Camera-type eye (tissue), 1 donor: ENCODE measurements at places on chromosomes 5 and 9. TPM values are rescaled to one million over a fixed set of nuclear protein-coding genes. Genes with fewer than 3 reads are reported as not detected.

DAB2 gene
- total RNA-seq, result 79.9 TPM

SNCB gene
- 10.1 TPM for total RNA-seq

LMAN2 gene
- total RNA-seq, result 150 TPM

CACNA1B gene
- 8.6 TPM for total RNA-seq

F2RL1 gene
- total RNA-seq, result 4.2 TPM

PCDHB9 gene
- total RNA-seq, result 5.9 TPM

CYSRT1 gene
- 0.60 TPM for total RNA-seq

PCDHB12 gene
- 15.0 TPM for total RNA-seq

TMEM252 gene
- not detected for total RNA-seq

HAVCR1 gene
- not detected for total RNA-seq

FREM1 gene
- total RNA-seq, result 20.4 TPM

SLC27A6 gene
- total RNA-seq, result 7.6 TPM

ARL14EPL gene
- not detected for total RNA-seq

PRR16 gene
- 5.5 TPM for total RNA-seq

CDKN2B-AS1 gene
- total RNA-seq, result 0.77 TPM

SH2D3C gene
- 10.7 TPM for total RNA-seq

FBP1 gene
- 1.9 TPM for total RNA-seq

ORM2 gene
- total RNA-seq, result not detected

ADAMTS2 gene
- total RNA-seq, result 68.9 TPM

THG1L gene
- 13.2 TPM for total RNA-seq

CNTNAP3 gene
- total RNA-seq, result 34.9 TPM

RFESD gene
- total RNA-seq, result 4.8 TPM

CENPK gene
- 17.4 TPM for total RNA-seq

CCDC171 gene
- total RNA-seq, result 25.2 TPM

RASGRF2 gene
- 55.9 TPM for total RNA-seq

CDKN2B gene
- total RNA-seq, result 6.2 TPM

MUSK gene
- 1.4 TPM for total RNA-seq

PCDHAC2 gene
- total RNA-seq, result 39.0 TPM

IL7R gene
- total RNA-seq, result 0.82 TPM

ANKRD55 gene
- 12.5 TPM for total RNA-seq

AFF4 gene
- 126 TPM for total RNA-seq

RANBP6 gene
- 60.9 TPM for total RNA-seq

C1QTNF3 gene
- 65.3 TPM for total RNA-seq

PCDHB4 gene
- total RNA-seq, result 4.5 TPM

PNPLA7 gene
- 3.0 TPM for total RNA-seq

SH3GL2 gene
- total RNA-seq, result 18.0 TPM

KIF4B gene
- total RNA-seq, result 0.33 TPM

PFN3 gene
- total RNA-seq, result not detected

AGPAT2 gene
- 16.9 TPM for total RNA-seq

PGM5 gene
- total RNA-seq, result 61.8 TPM

WDR55 gene
- 16.2 TPM for total RNA-seq

C9orf153 gene
- total RNA-seq, result 1.2 TPM

PHF19 gene
- total RNA-seq, result 34.6 TPM

COL5A1 gene
- 407 TPM for total RNA-seq

PTGDS gene
- total RNA-seq, result 230 TPM

ANKRD31 gene
- 1.5 TPM for total RNA-seq

EGFL7 gene
- total RNA-seq, result 36.1 TPM

GARIN3 gene
- not detected for total RNA-seq

NEUROG1 gene
- 5.9 TPM for total RNA-seq

LECT2 gene
- total RNA-seq, result not detected

S1PR3 gene
- total RNA-seq, result 59.5 TPM

IGFBPL1 gene
- total RNA-seq, result 11.7 TPM

PLCXD3 gene
- total RNA-seq, result 2.4 TPM
